ENCODE measurements at places on chromosomes 2 and 18.

GRCh38 chr2:189803431-189803830, 19.2 kb downstream of the PMS1 start:
- no peak for DNase-seq

- DNase-seq: no peak
Measured at GRCh38 chr2:16653799-16654198, 11.8 kb downstream of the CYRIA start.

DNA sequence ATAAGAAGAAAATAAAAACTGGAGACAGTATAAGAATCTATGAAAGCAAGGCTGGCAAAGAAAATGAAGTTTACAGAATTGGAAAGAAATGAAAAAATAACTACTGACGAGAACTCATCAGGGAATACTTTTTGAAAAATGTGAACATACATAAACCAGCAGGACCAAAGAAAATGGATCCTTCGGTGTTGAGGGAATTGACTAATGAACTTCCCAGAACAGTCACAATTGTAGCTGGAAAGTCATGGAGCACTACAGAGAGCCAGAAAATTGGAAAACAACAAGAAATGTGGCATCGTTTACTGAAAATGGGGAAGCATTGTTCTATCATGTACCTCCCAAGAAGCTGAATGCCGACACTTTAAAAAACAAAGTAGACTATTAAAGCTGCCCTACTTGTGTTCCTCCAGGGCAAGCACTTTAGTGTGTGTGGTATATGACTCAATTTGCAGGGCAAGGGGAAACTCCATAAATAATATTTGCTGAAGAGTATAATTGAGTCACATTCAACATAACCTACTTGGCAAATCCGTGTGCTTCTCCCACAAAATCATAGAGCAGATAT, 1221.6 kb upstream of the NRXN1 start:
- DNase-seq: no peak

DNA sequence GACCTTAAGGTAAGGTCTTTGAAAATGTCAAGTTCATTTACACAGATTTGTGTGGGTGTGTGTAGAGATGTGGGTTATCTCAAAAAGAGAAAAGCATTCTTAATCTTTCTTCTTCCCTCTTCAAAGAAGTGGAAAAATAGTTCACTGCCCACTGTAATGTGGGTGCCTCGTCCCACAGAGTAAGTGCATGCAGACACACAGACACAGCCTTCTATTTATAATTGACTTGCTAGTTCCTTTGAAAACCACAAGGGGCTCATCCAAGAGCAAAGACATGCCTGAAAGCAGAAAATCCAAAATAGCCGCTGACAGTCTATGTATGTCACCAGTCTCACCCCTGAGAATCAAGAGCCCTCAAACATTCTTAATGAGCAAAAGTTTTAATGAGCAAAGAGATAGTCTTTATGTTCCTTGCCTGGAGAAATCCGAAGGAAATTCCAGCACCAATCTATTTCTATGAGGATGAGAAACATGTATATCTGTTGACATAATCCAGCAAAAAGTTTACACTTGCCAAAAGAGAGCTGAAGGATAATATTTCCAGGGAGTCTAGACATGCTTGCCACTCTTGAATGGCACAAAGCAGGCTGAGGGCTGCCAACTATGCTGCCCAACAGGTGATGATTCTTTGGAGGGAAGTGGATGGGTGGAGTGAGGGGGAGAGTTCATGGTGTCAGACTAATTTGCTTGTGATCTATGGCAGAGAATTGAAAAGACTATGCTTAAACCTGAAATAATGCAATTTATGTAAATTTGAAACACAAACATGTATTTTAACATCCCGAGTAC, 93.9 kb downstream of the ACVR1 start:
- DNase-seq: peak; percentile 29

DNA sequence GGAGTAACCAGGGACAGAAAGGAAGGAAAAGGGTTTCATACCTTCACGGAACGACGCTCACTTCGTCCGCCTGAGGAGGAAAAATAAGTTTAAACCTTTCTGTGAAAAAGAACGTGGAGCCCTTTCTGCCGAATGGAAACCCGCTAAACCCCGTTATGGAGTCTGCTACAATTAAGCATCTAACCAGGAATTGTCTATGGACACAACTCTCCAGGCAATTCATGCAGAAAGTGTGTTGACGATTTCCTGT, 528 bp upstream of the PPP4R3B start:
- DNase-seq: no peak

DNA sequence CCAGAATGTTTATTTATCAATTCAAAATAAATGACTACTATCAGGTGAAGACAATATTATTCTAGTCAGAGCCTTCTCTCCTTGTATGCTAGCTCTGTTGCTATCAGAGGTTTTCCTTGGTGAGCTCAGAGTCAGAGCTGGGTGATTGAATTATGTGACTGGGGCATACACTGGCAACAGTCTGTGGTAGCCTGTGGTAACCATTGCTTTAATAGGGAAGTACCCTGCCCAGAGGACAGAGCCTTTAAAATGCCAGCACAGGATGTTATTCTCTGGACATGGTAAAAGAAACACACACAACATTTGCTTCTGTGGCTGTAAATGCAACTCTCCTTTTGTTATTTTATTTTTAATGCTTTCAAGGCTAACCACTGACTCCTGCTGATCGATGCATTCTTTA, 124.7 kb downstream of the PPP1R1C start:
- no peak for DNase-seq

DNA sequence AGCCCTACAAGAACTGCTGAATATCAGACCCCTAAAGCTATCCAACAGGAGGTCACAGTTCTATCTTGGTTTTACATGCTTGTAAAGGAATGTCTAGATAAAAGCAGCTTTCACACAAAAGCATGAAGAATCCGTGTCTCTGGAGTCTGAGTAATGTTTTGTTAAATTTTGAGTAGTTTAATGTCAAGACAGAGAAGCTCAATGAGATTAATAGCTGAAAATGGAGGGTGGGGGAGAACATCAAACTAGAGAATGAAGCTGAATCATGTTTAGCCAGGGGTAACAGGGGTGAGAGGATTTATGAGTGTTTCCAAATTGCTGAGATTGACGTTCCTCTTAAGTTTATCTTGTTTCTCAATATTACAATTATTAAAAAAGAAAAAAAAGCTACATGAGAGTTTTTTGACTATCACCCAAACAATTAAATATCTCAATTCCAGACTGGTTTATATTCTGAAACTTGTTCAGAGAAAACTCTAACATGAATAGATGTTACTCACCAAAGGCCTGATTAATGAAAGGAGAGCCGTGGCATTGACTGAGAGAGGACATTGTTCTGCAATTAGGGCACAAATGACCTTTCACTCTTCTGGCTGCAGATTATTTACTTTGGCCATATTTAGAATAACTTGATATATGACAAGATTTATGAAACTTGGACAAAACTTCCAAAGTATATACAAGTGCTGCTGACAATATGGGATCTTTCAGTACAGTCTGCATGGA, 266.4 kb upstream of the ETAA1 start:
- DNase-seq: peak; percentile 97

DNA sequence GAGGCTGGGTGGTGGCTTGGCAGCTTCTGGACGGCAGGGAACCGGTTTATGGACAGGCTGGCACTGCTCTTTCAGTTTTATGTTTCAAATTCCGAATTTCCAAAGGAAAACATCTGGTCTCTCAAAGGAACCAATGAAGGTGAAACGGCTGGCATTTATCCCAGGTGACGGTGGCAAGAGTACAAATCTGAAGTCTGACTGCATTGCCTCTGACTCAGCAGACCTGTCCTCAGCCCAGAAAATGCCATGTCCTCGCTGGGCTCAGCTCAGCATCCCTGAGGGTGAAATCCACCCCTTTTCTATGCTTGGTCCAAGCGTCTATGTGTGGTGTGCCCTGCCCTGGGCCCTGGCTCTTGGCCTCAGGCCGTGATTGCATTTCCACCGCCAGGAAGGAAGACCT, 38.1 kb downstream of the NAPG start:
- no peak for DNase-seq

GRCh38 chr2:55437515-55438390, 18.1 kb upstream of the CCDC88A start:
- no peak for DNase-seq

DNA sequence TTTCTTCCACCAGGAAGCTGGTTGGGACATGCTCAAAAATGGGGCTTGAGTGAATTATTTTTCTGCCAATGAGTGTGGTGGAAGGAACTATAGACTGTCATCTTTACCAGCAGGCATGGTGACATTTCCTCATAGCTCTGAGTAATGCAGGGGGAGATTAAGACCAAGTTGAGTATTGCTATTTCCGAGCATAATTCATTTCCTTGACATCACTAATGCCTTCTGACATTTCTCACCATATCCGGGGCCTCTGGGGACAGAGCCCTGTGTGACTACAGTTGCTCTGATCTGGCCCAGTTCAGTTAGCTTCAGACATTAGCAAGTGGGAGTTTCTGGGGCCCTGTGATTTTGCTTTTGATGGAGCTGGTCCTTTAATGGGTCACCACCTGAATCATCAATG, 410.4 kb downstream of the MEIS1 start:
- peak; percentile 51 for DNase-seq

DNA sequence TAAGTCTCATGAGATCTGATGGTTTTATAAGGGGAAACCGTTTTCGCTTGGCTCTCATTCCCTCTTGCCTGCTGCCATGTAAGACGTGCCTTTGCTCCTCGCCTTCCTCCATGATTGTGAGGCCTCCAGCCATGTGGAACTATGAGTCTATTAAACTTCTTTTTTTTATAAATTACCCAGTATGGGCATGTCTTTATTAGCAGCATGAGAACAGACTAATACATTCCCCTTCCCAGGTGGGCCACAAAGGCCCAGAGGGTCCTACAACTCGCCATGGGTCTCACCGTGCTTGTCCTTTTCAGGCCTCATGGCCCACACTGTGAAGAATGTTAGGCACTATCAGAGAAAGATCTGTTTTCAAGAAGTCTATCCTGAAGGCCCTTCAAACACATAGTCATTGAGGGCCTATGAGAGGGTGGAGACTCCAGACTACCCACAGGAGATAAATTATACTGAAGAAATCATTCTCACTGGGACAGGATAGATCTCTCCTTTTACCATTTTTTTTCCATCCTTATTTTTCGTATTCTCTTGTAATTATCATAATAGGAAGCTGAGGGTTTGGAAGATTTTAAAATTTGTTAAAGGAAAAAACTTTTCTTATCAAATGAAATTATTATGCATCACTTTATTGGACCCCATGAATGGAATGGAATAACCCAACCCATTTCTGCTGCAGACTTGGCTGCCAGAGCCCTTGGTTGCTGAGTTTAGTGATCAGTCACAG, 91.0 kb upstream of the MSH2 start:
- no peak for DNase-seq

DNA sequence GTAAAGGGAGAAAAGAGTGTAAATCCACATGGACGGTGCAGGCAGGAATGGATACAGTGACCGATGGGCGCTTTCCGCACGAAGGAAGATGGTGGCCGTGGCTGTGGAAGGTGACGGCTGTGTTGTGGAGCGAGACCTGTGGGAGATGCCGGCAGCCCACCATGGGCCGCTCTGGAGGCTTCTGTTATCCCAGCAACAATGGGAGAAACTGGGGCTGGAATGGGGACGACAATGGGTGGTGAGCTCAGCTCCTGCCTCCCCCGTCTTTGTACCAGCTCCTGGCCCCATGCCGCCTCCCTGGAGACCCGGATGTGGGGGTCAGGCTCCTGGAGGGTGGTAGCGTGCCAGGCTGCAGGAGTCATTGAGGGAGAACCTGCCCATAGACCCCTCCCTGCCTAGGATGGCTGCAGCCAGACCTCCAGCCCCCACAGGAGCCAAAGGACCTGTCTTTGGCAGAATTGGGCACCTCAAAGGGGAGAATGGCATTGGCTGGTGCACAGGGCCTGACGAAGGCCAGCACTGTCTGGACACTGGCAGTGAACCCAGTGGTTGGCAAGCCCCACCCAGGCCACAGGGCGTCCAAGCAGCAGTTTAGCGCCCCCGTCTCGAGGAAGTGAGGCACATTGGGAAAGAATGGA, 72.6 kb downstream of the SLC66A2 start:
- no peak for DNase-seq

GRCh38 chr18:62453864-62454263, 69.0 kb upstream of the ZCCHC2 start:
- DNase-seq: no peak

- no peak for DNase-seq
Measured at GRCh38 chr18:35634323-35634722, 52.8 kb downstream of the GALNT1 start.

GRCh38 chr2:224545884-224546644, 39.1 kb downstream of the CUL3 start:
- DNase-seq: peak; percentile 53

DNA sequence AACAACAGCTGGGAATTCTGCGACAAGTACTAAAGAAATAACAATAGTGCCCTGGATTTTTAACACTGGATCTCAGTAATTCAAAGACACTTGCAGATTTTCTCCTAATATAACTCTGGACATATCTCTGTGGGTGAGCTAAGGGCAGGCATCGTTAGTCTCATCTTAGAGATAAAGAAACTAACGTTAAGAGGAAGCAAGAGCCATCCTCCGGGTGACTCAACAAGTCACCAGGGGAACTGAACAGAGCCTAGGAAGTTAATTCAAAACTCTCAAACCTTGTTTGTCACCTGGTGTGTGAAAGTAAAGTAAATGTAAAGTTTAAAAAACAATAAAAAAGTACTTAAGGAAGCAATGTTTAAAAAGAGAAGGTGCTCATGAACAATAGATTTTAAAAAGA, 41.6 kb upstream of the NRP2 start:
- no peak for DNase-seq

GRCh38 chr2:48015421-48015820, 109.1 kb upstream of the FBXO11 start:
- DNase-seq: no peak

GRCh38 chr2:141692829-141693228, 438.0 kb downstream of the LRP1B start:
- DNase-seq: no peak

DNA sequence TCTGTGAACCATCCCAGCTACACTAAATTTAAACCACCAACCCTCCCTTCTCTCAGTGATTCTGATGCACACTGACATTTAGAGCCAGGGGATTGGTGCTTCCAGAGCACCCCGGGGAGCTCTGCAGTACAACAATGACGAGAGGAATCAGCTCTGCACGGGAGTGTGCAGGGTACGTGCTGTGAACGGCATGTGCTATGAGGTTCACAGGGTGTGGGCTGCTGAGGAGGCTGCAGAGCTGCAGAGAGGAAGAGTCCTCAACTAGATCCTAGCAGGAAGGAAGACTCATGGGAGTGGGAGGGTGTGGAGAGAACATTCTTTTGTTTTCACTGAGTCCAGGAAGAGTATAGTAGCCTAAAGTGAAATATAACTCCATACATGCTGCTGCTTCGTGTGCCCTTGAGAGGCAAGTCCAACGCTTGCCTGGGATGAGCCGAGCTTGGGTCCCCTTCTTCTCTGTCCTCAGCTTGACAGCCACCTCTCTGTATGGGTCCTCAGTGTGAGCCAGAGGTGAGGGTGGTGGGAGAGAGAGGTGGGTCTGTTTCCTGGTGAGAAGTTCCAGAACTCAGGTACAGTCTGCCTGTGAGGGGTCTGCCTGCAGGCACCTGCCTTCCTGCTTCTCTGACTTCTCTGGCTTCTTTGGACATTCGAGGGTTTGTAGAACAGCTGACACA, 118.8 kb downstream of the CTIF start:
- peak; percentile 43 for DNase-seq

DNA sequence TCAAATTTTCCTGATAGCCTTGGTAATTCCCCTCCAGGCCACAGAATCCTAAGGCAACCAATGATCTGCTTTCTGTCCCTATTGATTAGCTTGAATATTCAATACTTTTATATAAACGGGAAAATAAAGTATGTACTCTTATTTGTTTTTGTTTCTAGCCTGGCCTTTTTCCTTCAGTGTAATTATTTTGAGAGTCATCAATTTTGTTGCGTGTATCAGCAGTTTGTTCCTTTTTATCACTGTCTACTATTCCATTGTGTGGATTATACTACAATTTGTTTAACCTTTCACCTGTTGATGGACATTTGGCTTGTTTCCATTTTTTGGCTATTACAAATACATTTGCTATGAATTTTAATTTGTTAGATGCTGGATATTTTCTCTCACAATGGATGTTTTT, 39.2 kb upstream of the LRRC30 start:
- DNase-seq: no peak
